ENCODE measurements at places on chromosomes 1 and 21. TPM values are rescaled to one million over a fixed set of nuclear protein-coding genes. Genes with fewer than 3 reads are reported as not detected.
A peak's percentile ranks its signal among the peaks of the same experiment; 100 is the strongest.

GRCh38 chr1:150141452-150141851, 8.3 kb upstream of the PLEKHO1 start:
- no peak for DNase-seq
- H3K36me3 ChIP-seq = peaks cover 5% of the 10 kb centered on the region
- no peak overlapping the region for H3K4me3 ChIP-seq
- no peak overlapping the region for H3K27ac ChIP-seq

DNA sequence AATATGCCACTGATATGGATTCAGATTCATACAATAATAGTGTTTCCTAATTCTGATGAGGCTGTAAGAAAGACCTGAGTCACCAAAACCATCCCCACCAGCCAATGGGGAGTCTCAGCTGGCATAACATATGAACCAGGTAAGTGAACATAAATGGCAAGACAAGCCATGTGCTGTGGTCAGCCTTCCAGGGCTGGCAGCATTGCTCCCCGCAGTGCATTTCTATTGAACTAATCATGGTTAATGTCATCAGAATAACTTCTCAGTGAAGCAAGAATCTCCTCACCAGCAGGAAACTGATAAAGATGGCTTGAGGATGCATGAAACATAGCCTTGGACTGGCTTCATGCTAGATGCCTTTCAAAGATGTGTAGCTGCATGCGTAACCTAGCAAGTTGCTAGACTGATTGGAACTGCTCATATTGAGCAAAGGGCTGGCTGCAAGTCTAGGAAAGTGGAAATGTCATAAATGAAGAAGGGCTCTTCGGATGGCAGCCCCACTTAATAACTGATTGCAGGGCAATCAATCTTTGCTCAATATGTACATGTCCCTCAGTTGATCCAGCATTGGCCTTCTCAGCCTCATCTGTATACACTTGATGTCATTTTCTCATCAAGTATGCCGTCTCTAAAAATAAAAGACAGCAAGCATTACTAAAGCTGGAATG, 88.0 kb downstream of the NTNG1 start:
- H3K4me3 ChIP-seq = no peak overlapping the region
- H3K36me3 ChIP-seq = no peaks in the 10 kb centered on the region
- no peaks in the 10 kb centered on the region for H3K27me3 ChIP-seq
- H3K27ac ChIP-seq = no peak overlapping the region

GRCh38 chr1:204866051-204866596, 4.5 kb upstream of the NFASC start:
- no peak overlapping the region for H3K4me3 ChIP-seq
- peak; percentile 27 for DNase-seq
- H3K27ac ChIP-seq = no peak overlapping the region
- H3K27me3 ChIP-seq = no peaks in the 10 kb centered on the region
- H3K36me3 ChIP-seq = no peaks in the 10 kb centered on the region
- H3K4me1 ChIP-seq = peaks cover 45% of the 10 kb centered on the region

GRCh38 chr1:69363236-69363635, 204.5 kb upstream of the LRRC7 start:
- no peaks in the 10 kb centered on the region for H3K36me3 ChIP-seq
- no peaks in the 10 kb centered on the region for H3K4me1 ChIP-seq
- H3K27ac ChIP-seq = no peak overlapping the region
- H3K4me3 ChIP-seq = no peak overlapping the region
- no peaks in the 10 kb centered on the region for H3K27me3 ChIP-seq
- no peak for DNase-seq

DNA sequence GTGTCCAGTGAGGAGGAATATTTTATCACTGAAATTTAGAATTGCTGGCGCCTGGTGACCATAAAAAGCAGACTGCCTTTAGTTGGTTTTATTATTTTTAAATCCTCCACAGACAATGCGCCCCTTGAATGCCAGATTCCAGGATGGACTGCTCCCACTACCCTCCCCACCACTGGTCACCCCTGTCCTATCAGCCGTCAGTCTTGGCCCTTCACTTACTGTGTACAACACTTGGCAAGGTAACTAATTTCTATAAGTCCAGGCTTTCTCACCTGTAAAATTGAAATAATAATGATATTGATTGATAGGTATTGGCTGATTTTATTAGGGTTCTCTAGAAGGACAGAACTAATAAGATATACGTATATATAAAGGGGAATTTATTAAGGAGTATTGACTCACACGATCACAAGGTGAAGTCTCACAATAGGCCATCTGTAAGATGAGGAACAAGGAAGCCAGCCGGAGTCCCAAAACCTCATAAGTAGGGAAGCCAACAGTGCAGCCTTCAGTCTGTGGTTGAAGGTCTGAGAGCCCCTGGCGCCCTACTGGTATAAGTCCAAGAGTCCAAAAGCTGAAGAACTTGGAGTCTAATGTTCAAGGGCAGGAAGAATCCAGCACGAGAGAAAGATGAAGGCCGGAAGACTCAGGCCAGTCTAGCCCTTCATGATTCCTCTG, 17.8 kb downstream of the RHEX start:
- no peak for DNase-seq
- no peaks in the 10 kb centered on the region for H3K4me1 ChIP-seq
- no peak overlapping the region for H3K4me3 ChIP-seq

- H3K4me1 ChIP-seq = no peaks in the 10 kb centered on the region
- peak overlapping the region; percentile 84 for H3K27ac ChIP-seq
- H3K36me3 ChIP-seq = no peaks in the 10 kb centered on the region
- no peak overlapping the region for H3K4me3 ChIP-seq
These were observed 185.8 kb downstream of the PCP4 start for GRCh38 chr21:40053007-40053406.

GRCh38 chr1:17736625-17737024, 18.5 kb upstream of the ACTL8 start:
- DNase-seq = no peak
- H3K27ac ChIP-seq = no peak overlapping the region
- H3K4me3 ChIP-seq = no peak overlapping the region
- no peaks in the 10 kb centered on the region for H3K4me1 ChIP-seq

- DNase-seq = no peak
- no peaks in the 10 kb centered on the region for H3K4me1 ChIP-seq
- H3K27ac ChIP-seq = no peak overlapping the region
- no peaks in the 10 kb centered on the region for H3K36me3 ChIP-seq
- no peaks in the 10 kb centered on the region for H3K27me3 ChIP-seq
These were observed 1.3 kb upstream of the IL19 start for GRCh38 chr1:206769304-206769731.

DNA sequence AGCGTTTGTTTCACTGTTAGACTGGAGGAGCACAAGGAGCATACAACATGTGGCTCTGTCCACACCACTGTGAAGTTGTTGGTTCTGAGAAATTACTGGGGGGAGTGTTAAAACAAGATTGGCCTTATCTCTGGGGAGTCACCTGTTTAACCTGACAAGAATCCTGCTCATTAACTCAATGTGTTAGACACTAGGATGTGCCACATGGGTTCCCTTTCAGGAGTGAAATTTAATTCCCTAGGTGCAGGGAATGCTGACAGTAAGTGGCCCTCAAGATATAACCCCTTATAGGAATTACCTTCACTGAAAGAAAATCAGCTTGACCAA, 45.8 kb upstream of the WNT2B start:
- DNase-seq = no peak
- H3K4me1 ChIP-seq = no peaks in the 10 kb centered on the region
- H3K27me3 ChIP-seq = no peaks in the 10 kb centered on the region
- H3K27ac ChIP-seq = peak overlapping the region; percentile 58
- H3K36me3 ChIP-seq = no peaks in the 10 kb centered on the region
- no peak overlapping the region for H3K4me3 ChIP-seq

DNA sequence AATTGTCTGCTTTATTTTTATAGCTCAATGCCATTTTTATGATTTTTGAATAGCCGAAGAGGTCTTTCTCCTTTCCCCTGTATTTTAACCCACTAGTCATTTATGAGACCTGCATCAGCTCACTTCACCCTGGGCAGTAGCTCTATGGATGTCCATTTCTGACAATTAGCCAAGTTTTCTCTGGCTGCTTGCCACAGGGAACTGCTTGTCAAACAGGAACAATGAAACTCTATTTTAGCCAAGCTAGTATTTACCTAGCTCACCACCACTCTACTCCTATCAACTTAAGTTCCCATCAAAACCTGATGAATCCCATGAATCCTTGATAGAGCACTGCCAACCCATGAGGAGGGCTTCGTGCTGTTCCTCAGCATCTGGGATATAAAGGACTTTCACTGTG, 406.7 kb downstream of the RWDD3 start:
- no peaks in the 10 kb centered on the region for H3K27me3 ChIP-seq
- DNase-seq = no peak
- no peak overlapping the region for H3K27ac ChIP-seq
- H3K4me1 ChIP-seq = no peaks in the 10 kb centered on the region

DNA sequence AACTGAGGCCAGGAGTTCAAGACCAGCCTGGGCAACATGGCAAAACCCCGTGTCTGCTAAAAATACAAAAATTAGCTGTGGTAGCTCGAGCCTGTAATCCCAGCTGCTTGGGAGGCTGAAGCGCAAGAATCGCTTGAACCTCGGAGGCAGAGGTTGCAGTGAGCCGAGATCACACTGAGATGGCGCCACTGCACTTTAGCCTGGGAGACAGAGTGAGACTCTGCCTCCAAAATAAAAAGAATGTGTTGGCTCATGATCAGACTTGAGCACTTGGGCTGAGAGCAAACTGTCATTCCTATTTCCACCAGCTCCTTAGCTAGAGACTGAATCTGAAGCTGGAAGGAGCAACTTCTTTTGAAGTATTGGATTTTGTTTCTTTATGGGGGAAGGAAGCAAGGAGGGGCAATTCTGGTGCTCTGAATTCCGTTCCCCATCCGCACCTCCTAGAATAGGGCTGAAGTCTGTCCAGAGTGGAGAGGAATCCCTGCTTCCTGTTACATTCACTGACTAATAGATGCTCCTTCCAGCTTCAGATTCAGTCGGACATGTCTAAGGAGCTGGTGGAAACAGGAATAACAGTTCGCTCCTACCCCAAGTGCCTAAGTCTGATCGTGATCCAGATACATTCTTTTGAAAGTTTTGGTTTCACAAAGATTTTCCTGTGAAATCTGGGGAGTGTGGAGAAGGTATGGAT, 3.8 kb downstream of the ZNF672 start:
- peaks cover 9% of the 10 kb centered on the region for H3K36me3 ChIP-seq
- H3K27ac ChIP-seq = peak overlapping the region; percentile 73
- no peak for DNase-seq
- H3K27me3 ChIP-seq = no peaks in the 10 kb centered on the region
- no peak overlapping the region for H3K4me3 ChIP-seq
- H3K4me1 ChIP-seq = no peaks in the 10 kb centered on the region

- H3K36me3 ChIP-seq = no peaks in the 10 kb centered on the region
- no peaks in the 10 kb centered on the region for H3K27me3 ChIP-seq
- no peak overlapping the region for H3K4me3 ChIP-seq
- no peak overlapping the region for H3K27ac ChIP-seq
- H3K4me1 ChIP-seq = peaks cover 11% of the 10 kb centered on the region
These were observed 26.4 kb downstream of the LRRC8D start for GRCh38 chr1:89847191-89847729.

GRCh38 chr1:66330722-66331141, 203.2 kb upstream of the SGIP1 start:
- peak overlapping the region; percentile 89 for H3K27ac ChIP-seq
- DNase-seq = no peak
- H3K27me3 ChIP-seq = no peaks in the 10 kb centered on the region
- H3K4me3 ChIP-seq = no peak overlapping the region

DNA sequence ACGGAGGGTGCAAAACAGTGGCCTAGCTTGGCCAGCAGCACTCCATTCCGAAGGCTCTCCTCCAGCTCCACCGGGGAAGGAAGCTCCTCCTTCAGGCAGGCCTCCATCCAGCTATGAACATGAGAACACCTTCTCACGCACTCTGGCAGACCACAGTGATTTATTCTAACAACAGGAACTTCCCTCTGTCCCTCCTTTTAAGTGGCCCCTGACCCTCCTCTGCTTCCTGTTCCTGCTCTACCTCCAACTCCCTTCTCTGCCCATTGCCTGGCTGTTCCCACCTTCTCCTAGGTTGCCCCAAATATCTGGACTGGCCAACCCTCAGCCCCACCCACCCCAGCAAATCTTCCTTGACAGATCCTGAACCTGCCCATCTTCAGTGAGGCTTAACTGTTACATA, 5.9 kb downstream of the IQGAP3 start:
- no peaks in the 10 kb centered on the region for H3K36me3 ChIP-seq
- H3K4me1 ChIP-seq = no peaks in the 10 kb centered on the region
- H3K27me3 ChIP-seq = peaks cover 4% of the 10 kb centered on the region
- no peak overlapping the region for H3K4me3 ChIP-seq
- DNase-seq = peak; percentile 24

DNA sequence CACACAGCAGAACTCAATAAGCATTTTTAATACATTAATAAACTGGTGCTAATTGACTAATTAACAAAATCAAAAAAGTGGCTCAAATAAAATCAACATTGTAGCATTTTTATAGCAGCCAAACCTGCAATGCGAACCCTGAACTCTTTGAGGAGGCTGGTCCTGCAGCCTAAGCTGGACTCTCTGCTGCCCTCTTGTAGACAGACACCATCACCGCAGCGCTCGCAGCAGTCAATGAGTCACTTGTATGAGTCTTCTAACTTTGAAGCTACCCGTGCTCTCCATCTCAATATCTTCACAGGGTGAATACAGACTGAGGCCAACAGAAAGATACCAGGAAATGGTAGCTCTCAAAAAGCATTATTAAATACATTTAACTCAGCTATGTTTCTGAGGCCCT, 9.7 kb upstream of the KRTAP7-1 start:
- DNase-seq = no peak
- H3K4me3 ChIP-seq = no peak overlapping the region
- H3K4me1 ChIP-seq = no peaks in the 10 kb centered on the region
- H3K27ac ChIP-seq = no peak overlapping the region

DNA sequence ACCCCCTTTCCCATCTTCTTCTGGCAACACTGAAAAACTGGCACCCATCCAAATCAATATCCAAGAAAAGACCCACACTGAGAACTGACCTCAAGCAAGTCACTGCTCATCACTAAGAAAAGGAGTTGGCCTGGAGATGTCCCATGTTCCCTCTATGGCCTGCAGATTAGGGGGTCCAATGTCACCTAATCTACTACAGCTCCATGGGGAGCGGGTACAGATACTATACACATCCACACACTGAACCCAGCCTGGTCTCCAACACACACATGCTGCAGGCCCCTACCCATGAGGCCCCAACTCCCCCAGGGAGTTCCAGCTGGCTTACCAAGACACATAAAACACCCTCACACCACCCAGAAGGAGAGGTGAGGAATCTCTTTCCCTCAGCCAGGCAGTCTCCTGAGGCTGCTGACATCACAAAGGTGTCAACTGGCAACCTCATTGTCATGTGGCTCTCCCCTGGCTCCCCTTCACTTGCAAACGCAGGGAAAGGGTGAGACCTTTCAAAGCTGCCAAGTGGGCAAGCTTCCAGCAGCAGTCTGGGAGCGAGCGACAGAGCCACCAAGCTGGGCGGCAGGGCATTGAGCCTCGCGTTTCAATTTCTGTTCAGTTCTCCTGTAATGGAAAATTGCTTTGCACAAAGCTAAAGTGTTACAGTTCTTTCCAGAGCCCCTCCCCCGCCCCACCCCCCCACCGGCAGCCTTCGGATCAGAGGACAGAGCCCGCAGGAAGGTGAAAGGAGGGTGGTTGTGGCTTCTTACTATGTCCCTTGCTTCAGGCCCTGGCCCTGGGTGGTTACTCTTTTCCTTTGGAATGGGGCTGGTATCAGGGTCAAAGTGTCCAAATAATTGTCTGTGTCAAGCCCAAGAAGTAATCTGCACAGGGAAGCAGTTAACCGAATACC, at the start of gene LRRC52:
Gene LRRC52, plus strand, starts transcription at position 469 of the 907 bp plus-strand sequence. Its CDS starts 297 bp downstream, at position 766.
- no peak within 1 kb of the TSS for H3K27ac ChIP-seq
- no peak within 1 kb of the TSS for H3K4me3 ChIP-seq
- DNase-seq = no peak
- no peaks in the 10 kb centered on the region for H3K4me1 ChIP-seq

The SPATA45 gene
- not detected for total RNA-seq

The ARHGAP29 gene
- total RNA-seq = 48.2 TPM

The LRRC71 gene
- total RNA-seq = not detected

The RYR2 gene
- total RNA-seq = 6.1 TPM

The NR1I3 gene
- not detected for total RNA-seq

The RGS1 gene
- total RNA-seq = 109 TPM

The LCE1D gene
- not detected for total RNA-seq

The RHBDL2 gene
- total RNA-seq = not detected

The NBPF11 gene
- 10.0 TPM for total RNA-seq

The ANXA9 gene
- not detected for total RNA-seq

The COL24A1 gene
- 8.6 TPM for total RNA-seq
